ENCODE measurements at places on chromosomes 5 and 9.
A peak's percentile ranks its signal among the peaks of the same experiment; 100 is the strongest.

- no peak for DNase-seq
Measured at GRCh38 chr5:151682751-151683331, 3.9 kb downstream of the SPARC start.

GRCh38 chr9:113756476-113757192, 119.5 kb upstream of the ZNF618 start:
- DNase-seq: no peak

- DNase-seq: no peak
Measured at GRCh38 chr5:32827981-32828380, 116.9 kb downstream of the NPR3 start.

DNA sequence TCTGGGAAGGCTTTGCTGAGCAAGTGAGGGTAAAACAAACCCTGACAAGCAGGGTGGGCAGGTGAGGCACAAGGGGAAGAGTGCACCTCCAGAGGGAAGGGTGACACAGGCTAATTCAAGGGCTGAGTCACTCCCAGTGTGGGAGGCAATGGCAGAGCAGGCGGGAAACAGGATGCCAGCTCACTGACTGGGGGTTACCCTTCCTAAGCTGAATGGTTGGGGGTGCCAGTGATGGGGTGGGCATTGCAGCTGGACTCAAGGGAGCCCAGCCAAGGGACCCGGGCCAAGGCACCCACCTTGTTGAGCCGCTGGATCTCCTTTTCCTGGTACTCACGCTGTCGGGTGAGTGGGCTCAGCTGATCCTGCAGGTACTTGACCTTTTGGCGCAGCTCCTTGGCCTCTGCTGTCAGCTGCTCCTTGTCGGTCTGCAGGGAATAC, 18.4 kb downstream of the GPX3 start:
- DNase-seq: no peak

- no peak for DNase-seq
Measured at GRCh38 chr9:104260004-104260403, 165.9 kb downstream of the SMC2 start.

- no peak for DNase-seq
Measured at GRCh38 chr9:9893837-9894236, 719.0 kb downstream of the PTPRD start.

- DNase-seq: peak; percentile 63
Measured at GRCh38 chr5:179166886-179167841, 107.0 kb downstream of the ZNF354C start.

GRCh38 chr5:65986050-65986451, 59.7 kb downstream of the ERBIN start:
- DNase-seq: no peak

- no peak for DNase-seq
Measured at GRCh38 chr9:4798281-4799032, 5.7 kb downstream of the RCL1 start.

GRCh38 chr9:35518225-35518821, 28.4 kb downstream of the RUSC2 start:
- DNase-seq: peak; percentile 49

- DNase-seq: no peak
Measured at GRCh38 chr5:87054821-87055220, 212.9 kb upstream of the RASA1 start.
